ENCODE measurements at places on chromosomes 13 and 19.
A peak's percentile ranks its signal among the peaks of the same experiment; 100 is the strongest.

DNA sequence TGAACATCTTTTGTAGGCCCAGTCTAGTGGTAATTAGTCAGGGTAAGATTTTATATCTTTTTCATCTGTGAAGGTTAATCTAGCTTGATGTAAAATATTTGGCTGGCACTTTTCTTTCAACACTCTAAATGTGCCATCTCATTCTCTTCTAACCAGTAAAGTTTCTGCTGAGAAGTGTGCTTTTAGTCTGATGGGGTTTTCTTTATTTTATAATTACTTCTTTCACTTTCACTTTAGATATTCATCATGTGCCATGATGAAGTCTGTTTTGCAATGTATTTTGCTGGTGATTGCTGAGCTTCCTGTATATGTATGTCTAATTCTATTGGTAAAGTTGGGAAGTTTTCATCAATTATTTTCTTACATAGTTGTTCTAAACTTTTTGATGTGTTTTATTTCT lies 31.9 kb downstream of the ZNF726 start:
- DNase-seq: no peak

DNA sequence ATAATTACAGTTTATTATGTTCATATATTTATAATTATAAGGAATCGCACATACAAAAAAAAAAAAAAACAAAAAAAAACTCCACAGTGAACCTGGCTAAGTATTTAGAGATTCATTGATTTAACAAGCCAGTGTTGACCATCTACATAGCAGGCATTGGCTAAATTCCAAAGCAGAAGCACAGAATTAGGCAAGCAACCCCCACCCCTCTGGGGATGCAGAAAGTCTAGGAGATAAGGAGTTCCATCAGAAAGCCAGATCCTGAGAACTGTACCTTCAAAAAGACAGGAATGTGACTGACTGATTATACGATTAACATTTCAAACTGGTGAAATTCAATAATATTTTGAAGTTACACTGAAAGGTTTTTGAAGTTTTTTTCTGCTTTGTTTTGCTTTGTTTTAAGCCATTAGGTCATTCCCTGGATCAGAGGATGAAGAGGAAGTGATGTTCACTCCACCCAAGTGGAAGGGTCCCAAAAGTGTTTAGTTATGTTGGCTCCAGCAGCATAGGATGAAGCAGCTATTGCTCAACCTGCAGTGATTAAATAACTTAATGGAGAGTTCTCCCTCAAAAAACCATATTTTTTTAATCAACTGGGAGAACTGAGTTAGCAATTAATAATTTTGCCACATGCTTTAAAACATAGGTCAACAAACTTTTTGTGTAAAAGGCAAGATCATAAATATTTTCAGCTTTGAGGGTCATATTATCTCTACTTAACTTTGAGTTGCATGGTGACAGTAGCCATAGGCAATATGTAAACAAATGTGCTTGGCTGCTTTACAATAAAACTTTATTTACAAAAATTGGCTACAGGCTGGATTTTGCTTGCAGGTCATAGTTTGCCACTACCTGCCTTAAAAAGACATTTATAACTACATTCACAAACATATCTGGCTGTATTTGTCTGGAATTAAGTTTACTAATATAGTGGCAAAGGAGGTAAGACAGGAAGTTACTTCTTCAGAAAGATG lies 49.6 kb downstream of the DOCK9 start:
- no peak for DNase-seq

DNA sequence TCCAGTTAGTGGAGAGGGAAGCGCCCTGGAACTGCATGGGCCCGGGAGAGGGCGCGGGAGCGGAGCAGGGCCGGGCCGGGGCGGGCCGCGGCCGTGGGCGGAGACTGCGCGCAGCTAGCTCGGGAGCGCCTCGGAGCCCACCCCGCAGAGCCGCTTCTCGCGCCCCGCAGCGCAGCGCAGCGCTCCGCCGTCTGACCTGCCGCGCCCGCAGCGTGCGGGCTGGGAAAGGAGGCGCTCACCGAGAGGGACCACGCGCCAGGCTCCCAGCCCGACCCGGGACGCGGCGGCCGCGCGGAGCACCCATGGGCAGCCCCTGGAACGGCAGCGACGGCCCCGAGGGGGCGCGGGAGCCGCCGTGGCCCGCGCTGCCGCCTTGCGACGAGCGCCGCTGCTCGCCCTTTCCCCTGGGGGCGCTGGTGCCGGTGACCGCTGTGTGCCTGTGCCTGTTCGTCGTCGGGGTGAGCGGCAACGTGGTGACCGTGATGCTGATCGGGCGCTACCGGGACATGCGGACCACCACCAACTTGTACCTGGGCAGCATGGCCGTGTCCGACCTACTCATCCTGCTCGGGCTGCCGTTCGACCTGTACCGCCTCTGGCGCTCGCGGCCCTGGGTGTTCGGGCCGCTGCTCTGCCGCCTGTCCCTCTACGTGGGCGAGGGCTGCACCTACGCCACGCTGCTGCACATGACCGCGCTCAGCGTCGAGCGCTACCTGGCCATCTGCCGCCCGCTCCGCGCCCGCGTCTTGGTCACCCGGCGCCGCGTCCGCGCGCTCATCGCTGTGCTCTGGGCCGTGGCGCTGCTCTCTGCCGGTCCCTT lies at the start of gene MLNR:
Gene MLNR, plus strand, starts transcription at position 303 of the 820 bp plus-strand sequence. Its CDS starts 0 bp downstream, at position 303.
- DNase-seq: no peak

GRCh38 chr13:76708138-76708688 lies 178.0 kb downstream of the KCTD12 start:
- no peak for DNase-seq

DNA sequence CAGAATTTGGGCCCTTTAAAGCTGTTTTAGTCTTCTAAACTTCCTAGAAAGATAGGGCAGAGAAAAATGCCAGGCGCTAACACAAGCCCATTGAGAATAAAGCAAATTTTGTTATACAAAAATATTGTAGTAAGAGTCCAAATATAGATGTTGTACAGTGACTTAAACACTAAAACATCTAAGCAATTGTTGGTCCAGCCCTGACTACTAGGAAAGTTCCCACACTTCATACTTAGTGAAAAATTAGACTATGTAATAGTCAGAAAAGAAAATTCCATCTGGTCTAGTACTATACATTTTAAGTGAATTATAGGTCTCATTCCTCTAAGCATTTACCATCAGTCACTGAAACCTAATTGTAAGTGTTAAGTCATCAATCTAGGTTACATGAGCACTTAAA lies 1518.3 kb upstream of the SLC10A2 start:
- no peak for DNase-seq

GRCh38 chr13:112776971-112777370 lies 87.1 kb downstream of the ATP11A start:
- DNase-seq: no peak

DNA sequence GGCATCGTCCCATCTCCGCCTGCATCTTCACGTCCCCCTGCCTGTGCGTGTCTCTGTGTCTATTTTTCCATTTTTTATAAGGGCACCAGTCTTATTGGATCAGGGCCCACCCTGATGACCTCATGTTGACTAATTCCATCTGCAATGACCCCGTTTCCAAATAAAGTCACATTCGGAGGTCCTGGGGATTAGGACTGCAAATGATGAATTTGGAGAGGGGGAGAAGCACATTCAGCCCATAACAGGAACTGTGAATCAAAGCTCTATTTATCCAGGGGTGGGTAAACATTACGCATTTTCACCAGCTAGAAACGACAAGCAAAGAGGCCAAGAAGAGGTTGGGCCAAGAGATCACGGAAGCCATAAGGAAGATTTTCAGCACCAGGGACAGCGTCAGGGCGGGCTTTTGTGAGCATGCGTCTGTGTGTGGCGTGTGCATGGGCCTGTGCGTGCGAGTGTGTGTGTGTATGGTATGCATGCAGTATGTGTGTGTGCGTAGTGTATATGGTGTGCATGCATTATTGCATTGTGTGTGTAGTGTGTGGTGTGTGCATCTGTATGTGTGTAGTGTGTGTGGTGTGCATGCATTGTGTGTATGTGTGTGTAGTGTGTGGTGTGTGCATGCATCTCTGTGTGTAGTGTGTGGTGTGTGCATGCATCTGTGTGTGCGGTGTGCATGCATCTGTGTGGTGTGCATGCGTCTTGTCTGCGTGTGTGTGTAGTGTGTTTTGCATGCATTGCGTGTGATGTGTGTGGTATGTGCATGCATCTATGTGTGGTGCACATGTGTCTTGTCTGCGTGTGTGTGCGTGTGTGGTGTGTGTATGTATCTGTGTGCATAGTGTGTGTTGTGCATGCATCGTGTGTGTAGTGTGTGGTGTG lies 19.6 kb downstream of the CELF5 start:
- DNase-seq: no peak

GRCh38 chr19:6521718-6522646 lies 8.8 kb upstream of the TNFSF9 start:
- no peak for DNase-seq

DNA sequence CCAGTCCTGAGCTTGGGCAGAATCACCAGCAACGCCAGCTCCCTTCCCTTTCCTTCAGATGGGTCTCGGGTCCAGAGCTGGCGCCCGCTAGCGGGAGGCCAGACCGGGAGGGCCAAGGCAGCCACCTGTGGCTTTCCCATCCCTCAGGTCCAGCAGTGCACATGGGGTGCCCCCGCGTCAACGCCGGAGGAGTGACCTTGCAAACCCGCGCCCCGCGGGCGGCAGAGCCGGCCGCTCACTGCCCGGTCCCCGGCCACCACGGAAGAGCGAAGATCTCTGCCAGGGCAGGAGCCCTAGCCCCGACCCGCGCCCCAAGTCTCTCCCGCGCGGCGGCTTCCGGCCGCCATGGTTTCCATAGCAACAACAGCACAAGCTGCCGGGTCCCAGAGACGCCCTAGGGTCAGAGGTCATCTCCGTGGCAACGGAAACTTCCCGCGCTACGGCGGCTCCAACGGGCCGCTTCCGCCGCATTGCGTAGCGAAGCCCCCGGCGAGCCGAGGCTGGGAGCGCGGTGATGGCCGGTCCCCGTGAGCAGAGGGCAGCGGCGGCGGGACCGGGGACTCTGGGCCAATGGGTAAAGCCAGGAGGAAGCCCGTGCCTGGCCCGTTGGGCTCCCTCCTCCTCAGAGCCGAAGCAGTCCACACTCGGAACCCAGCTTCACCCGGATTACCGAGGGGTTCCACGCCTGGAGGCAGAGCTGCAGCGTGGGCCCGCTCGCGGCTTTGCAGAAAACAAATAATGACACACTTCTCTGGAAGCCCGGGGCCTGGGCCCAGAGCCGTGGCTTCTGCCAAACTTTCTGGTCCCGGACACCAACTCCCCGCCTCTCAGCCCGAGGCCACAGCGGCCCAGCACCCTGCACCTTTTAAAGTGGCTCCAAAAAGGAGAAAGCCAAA lies 7.4 kb downstream of the FGF14 start:
- peak; percentile 69 for DNase-seq

GRCh38 chr19:42283188-42284065 lies 14.4 kb downstream of the CIC start:
- peak; percentile 50 for DNase-seq

GRCh38 chr13:57409656-57410055 lies 221.9 kb upstream of the PCDH17 start:
- DNase-seq: no peak
